ENCODE measurements at places on chromosomes 1 and 21. TPM values are rescaled to one million over a fixed set of nuclear protein-coding genes. Genes with fewer than 3 reads are reported as not detected.

GRCh38 chr1:2104621-2105427, 54.6 kb downstream of the PRKCZ start:
- no peak for DNase-seq

DNA sequence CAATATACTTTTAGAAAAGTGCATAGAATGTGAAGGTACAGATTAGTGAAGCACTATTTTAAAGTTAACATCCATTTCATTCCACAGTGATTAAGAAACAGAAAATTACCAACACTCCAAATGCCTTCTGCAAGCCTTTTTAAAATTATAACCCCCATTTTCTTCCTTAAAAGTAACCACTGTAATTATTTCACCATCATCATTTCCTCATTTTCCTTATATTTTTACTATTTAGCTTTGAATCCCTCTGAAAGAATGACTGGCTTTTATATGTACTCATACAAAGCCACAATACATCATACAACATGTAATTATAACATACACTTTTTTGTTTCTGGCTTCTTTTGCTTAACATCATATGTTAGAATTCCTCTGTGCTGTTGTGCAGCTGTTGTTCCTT, 6.5 kb upstream of the NEGR1 start:
- DNase-seq: no peak

KISS1 gene
- total RNA-seq: 0.88 TPM

GRCh38 chr1:52502789-52503188, 50.1 kb downstream of the TUT4 start:
- DNase-seq: no peak

KANK4 gene
- 0.22 TPM for total RNA-seq

GRCh38 chr1:238914346-238914745, 472.0 kb upstream of the CHRM3 start:
- no peak for DNase-seq

HSD17B7 gene
- total RNA-seq: 37.8 TPM

- DNase-seq: no peak
These were observed 30.1 kb upstream of the SLC45A3 start for GRCh38 chr1:205710201-205711062.

PTCH2 gene
- total RNA-seq: 1.2 TPM

PLXNA2 gene
- total RNA-seq: 1.5 TPM

- no peak for DNase-seq
These were observed 187.9 kb downstream of the VAV3 start for GRCh38 chr1:107776900-107777663.

DNA sequence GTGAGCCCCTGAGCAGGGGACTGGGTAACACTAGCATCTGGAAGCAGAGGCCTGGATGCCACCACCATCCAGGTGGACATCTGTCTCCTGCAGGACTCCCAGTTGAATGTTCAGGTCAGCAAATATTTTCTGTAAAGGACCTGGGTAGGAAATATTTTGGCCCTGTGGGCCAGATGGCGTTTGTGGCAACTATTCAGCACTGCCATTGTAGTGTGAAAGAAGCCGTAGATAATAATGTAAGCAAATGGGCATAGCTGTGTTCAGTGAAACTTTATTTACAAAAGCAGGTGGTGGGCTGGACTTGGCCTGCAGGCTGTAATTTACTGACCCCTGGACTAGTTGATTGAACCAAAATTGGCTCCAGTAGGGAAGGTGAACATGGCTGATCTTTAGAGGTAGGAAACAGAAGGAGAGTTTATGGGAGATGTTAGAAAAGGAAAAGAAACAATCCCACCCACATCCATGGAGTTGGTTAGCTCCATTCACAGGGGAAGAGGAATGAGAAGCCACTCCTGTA, 20.0 kb upstream of the CD101 start:
- no peak for DNase-seq

LCE1F gene
- not detected for total RNA-seq

- DNase-seq: no peak
These were observed 212.4 kb downstream of the ZNF648 start for GRCh38 chr1:181849071-181849470.

GRCh38 chr21:45552696-45553391, 10.6 kb upstream of the SLC19A1 start:
- no peak for DNase-seq

DNA sequence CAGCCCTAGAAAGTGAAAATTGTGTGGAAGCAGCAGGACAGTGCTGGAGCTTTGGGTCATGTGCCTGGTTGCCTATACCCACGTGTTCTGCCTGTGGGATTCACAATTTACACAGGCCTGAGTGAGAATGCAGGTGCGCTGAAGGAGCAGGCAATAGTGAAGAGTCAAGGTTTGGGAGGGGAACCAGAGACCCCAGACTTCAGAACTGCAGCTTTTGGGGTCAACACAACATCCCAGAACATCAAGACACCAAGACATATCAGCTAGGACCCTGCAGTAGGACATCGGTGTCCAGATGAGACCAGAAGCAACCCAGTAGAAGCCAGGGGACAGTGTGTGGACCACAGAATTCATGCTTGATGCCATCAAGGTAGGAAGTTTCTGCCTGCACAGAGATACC, 29.1 kb upstream of the CNIH3 start:
- DNase-seq: no peak

GRCh38 chr1:27011058-27011764, 1.4 kb downstream of the TENT5B start:
- no peak for DNase-seq

DNA sequence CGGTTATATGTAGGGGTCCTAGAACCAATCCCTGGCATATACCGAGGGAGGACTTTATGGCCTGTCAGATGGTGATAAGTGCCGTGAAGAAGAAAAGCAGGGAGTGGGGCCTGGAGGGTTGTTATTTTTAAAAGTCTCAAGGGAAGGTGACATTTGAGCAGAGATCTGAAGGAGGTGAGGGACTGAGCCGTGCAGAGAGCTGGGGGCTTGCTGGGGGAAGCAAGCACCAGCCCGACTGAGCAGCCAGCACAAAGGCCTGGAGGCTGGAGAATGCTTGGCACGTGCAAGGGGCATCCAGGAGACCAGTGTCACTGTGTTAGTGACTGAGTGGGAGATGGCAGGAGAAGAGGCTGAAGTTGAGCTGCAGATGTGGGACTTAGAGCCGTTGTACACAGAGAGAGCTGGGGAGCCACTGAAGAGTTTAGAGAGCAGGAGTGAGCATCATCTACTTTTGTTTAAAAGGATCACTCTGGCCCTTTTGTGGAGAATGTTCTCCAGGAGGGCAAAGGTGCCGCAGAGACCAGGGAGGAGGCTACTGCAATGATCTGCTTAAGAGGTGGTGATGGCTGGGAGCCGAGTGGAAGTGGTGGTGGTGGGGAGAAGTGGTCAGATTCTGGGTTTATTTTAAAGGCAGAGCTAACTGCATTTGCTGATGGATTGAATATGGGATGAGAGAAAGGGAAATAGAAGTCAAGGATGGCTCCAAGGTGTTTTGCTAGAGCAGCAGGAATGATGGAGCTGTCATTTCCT, 31.2 kb downstream of the PTPRU start:
- no peak for DNase-seq

DNA sequence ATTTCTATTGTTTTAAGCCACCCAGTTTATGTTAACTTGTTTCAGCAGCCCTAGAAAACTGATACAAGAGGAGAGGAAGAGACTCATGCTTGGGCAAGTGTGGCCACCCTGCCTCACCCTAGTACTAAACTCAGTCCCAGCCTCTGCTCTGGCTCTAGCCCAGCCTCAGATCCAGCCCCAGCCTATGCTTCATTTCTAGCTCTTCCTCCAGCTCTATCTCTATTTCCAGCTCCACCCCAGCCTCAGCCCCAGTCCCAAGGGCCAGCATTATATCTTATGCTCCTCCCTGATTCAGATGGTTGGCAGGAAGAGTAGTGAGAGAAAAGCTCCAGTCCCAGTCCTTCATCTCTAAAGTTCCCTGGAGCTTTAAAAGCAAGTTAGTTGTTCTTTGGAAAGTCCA, 535.5 kb downstream of the PTPRC start:
- DNase-seq: no peak

DNA sequence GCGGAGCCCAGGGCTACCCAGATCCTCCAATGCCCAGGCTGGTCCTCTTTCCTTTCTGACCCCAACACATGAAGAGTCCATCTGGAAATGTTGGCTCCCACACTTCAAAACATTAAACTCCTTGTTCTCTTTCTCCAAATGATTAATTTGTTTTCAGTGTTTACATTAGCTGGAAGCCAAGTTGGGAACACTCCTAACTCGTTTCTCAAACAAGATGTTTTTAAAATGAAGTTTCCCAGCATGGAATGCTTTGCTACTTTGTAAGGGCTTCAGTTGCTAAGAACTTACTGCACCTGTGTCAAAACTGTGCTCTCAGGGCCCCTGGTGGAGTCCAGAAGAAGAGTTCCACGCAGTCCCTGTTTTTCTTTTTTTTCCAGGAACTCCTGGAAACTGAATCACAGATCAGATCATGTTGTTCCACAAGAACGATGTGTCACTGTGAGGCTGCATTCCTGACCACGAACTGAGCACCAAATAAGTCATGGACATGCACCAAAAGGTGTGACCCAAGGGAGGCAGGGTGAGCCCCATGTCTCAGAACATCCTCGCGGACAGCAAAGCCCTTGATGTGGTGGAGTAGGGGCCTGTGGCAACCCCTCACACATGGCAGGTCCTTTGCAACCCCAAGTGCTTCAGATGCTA, 257.3 kb downstream of the KCNJ6 start:
- no peak for DNase-seq

DNA sequence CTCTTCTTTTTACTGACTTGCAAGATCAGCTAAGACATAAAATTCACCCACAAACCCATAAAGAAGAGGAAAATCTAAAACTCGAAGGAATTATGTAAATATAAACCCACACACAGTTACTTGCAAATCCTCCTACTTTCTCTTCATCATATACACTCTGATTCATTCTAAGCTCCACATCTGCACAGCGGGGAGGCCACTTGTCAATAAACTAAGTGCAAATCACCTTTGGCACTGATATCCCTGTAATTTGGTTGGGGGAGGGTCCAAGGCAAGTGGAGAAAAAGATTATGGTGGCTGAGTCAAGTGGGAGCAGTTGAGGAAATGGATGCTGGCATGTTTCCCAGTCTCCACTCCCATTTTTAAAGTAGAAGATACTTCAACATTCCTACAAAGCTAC, 596.5 kb downstream of the MATN1 start:
- no peak for DNase-seq

DNA sequence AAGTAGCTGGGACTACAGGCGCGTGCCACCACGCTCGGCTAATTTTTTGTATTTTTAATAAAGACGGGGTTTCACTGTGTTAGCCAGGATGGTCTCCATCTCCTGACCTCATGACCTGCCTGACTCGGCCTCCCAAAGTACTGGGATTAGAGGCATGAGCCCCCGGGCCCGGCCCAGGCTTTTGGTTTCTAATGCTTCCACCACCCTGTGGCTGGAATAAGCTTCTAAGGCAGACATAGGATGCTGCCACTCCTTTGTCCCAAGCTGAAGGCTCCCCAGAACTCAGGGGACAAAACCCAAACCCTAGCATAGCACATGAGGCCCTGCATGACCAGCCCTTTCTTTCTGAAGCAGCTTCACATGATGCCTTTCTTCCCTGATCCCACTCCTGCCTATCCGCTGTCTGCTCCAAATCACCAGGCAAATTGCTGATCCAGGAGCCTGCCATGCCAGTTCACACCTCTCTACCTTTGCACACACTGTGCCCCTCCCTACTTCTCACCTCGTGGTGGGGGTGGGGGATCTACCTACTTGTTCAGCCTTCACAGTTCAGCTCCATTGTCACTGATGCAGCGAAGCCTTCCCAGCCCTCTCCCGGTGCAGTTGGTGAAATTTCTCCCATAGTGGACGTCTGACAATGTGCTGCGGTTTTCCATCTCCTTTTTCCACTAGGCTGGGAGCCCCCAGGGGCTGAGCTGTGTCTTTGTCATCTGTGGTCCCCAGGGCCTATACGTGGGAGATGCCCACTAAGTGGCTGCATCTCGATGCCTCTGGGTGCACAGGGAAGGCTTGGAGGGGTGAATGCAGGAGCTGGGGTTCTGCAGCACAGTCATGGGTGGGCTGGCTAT, 6.9 kb downstream of the PTPRU start:
- DNase-seq: no peak

DNA sequence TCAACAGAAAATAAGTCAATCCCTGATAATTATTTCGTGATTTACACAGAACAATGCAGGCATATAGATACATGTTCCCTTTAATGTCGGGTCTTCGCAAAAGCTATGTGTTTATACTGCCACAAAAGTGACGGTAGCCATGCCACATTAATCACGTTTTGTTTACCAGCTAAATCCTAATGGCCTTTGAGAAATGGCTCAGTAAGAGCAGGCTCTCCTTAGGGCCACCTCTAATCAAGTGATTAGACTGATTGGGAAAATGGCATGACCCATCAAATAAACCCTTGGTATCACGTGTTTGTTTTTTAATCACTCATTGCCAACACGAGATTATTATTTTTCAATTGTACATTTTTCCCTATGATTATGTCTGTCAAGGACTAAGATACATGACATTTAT, 102.0 kb upstream of the USP25 start:
- no peak for DNase-seq

DNA sequence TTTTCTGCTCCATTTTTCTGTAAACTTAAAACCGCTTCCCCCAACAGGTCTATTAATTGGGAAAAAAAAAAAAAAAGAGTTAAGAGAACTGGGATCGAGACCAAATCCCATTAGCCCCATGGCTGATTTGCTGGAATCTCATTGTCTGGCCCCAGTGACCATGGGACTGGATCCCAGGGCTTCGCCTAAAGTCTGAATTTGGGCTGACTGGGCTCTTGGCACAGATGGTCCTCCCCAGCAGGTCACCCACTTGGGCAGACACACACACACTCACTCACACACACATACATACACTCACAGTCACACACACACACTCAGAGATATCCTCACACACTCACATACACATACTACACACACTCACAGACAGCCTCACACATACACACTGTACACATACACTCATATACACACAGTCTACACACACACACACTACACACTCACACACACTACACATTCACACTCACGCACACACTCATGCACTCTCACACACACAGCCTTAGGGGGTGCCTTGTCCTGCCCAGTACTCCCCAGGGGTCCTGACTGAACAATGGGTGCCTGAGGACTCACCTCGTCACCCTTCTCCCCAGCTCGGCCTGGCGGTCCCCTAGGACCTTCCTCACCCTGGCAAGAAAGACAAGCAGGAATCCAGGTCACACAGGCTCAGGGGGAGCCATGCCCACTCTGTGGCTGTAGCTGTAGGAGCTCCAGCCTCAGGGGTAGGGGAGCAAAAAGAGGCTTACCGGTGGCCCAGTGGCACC, 7.5 kb downstream of the COL9A2 start:
- DNase-seq: no peak

DNA sequence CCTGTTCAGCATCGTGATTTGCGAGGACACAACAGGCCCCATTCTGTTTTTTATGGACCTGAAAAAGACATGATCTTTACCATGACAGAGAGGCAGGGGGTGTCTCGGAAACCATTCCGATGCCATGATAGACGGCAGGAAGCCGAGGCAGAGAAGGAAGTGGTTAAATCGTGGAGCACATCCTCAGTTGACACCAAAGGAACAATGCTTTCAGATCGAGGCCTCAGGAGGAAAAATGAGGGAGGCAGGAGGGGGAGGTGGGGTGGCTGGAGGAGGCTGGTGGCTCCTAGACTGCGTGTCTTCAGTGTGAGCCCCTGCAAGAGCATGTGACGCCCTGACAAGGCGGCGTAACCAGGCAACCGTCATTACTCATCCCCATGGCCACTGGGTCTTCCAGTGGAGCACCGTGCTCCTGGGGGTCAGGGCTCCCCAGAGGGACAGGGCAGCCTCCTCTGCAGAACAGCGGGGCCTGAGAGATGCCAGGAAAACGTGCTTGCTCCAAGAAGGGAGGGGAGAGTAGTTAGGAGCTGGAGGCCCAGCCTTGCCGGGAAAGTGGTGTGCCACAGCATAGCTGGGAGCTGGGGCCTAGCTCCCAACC, 172.8 kb upstream of the TMEM51 start:
- DNase-seq: no peak

GRCh38 chr1:196677781-196678509, 26.1 kb downstream of the CFH start:
- no peak for DNase-seq
